NCI-H2029 treated with DMSO at 0.1 percent for 48 hours (cell line): ENCODE measurements at places on chromosomes 13 and 19.

DNA sequence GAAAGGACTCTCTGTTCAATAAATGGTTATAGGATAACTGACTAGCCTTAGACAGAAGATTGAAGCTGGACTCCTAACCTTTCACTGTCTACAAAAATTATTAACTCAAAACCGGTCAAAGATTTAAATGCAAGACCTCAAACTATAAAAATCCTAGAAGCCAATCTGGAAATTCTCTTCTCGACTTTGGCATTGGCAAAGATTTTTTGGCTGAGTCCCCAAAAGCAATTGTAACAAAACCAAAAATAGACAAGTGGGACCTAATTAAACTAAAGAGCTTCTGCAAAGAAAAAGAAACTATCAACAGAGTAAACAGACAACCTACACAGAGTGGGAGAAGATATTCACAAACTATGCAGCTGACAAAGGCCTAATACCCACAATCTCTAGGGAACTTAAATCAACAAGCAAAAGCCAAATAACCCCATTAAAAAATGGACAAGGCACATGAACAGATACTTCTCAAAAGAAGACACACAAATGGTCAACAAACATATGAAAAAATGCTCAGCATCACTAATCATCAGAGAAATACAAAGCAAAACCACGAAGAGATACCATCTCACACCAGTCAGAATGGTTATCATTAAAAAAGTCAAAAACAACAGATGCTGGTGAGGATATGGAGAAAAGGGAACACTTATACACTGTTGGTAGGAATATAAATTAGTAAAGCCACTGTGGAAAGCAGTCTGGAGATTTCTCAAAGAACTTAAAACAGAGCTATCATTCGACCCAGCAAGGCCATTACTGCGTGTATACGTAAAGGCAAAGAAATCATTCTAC, 266.3 kb downstream of the DNAJC15 start:
- no peak for DNase-seq

- peak; percentile 6 for DNase-seq
These were observed 16.7 kb upstream of the CCDC124 start for GRCh38 chr19:17915940-17916593.

DNA sequence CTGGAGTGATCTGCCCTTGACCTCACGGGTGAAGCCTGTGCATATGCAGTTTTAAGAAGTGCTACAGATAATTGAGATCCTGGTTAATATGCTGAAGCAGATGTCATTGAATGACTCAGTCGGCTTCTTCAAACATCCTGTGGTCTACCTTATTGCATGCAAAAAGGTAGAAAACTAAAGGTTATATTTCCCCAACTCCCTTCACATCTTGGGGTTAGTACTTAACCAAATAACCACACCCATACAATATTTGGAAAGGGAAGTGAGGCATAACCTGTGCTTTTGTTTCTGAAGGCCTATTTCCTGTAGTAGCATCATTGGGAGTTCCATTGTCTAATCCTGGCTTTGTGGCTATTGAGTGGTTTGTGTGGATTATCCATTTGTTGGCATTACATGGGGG, 58.3 kb downstream of the RAP2A start:
- DNase-seq, result peak; percentile 53

DNA sequence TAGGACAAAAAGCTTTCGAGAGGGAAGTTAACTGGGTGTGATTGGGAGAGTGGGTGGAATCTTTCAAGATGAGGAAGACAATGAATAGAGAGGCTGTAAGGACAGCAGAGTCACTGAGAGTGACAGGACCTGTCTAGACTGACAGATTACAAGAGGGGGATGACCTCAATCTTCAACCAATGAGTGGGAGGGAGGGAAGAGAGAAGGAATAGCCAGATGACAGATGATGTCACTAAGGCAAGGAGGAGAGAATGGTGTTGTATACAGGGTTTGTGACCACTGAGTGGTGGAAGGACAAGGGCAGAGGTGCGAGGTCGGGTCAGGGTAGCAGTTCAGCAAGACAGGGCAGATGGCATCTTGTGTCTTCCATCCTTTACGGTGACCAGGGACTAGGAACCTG, 5.8 kb upstream of the ILF3 start:
- DNase-seq, result no peak

DNA sequence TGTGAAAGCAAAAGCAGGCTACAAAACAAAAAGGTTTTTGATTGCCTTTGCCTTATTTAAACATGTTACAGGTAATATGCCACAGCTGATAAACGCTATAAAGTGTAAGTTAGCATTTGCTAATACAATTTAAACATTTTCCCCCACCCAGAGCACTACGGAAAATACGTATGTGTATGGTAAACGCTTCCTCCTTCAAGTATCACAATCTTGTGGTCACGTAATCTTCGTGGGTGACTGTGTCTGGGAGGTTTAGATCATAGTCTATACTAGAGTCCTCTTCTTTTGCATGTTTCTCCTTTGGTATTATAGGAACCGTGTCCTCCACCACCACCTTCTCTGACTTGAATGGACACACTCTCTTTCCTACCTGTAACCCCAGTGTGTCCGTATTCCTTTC, 38.1 kb upstream of the POSTN start:
- no peak for DNase-seq

DNA sequence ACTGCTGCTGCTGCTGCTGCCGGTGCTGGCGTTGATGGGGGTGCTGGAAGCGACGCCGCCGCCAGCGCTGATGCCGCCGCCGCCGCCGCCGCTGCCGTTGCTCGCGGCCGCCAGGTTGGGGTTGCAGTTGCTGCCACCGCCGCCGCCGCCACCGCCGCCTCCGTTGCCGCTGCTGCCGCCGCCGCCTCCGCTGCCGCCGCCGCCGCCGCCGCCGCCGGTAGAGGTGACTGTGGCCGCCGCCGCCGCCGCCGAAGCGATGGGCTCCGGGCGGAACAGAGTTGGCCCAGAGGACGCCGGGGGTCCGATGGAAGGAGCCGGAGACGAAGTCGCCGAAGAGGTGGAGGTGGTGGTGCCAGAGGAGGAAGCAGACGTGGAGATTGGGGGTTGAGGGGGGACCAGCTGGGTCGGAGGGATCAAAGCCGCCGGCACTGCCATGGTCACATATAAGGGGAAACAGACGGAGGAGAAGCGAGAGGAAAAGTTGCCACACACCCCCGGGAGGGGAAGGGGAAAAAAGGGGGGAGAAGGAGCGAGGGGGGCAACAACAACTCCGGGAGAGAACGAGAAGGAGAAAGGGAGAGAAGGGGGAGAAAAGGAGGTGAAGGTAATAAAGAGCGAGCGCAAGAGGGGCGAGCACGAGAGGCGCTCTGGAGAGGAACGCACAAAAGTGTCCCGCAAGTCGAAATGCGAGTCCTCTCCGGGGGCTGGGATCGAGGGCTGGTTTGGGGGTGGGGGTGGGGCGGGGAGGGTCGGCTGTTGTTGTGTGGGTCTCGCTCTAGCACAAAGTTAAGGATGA, 471 bp downstream of the DACH1 start:
- DNase-seq, result no peak

- DNase-seq, result no peak
These were observed 14.4 kb upstream of the CEBPA start for GRCh38 chr19:33316541-33317264.

GRCh38 chr13:97018029-97018819, 23.9 kb upstream of the OXGR1 start:
- DNase-seq, result no peak

DNA sequence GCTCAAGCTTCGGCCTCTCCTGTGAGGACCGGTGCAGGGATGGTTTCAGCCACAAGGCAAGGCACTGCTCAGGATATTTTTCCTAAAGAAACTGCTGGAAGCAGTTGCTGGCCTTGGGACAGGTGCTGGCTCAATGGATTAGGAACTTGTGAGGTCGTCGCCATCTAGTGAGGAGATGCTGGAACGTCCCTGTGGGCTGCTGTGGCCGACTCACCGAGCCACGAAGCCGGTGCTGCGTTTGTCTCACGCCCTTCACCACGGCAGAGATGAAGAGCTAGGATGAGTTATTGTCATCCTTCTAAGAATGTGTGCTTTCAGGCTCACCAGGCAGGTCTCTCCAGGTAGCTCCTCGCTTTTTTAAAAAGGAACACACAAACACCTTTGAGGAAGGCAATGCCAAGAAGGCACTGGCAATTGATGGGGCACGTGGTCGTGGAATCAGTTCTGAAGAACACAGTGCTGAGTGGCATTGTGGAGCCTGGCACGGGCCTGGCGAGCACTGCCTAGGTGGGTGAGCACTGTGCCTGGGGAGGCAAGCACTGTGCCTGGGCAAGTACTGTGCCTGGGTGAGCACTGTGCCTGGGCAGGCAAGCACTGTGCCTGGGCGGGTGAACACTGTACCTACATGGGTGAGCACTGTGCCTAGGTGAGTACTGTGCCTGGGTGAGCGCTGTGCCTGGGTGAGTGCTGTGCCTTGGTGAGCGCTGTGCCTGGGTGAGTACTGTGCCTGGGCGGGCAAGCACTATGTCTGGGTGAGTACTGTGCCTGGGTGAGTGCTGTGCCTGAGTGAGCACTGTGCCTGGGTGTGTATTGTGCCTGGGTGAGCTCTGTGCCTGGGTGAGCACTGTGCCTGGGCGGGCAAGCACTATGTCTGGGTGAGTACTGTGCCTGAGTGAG, 140.4 kb downstream of the TEX29 start:
- peak; percentile 67 for DNase-seq

- no peak for DNase-seq
These were observed 4.4 kb downstream of the RAB8A start for GRCh38 chr19:16116067-16116466.

GRCh38 chr13:95386370-95386769, 85.1 kb upstream of the ABCC4 start:
- no peak for DNase-seq

DNA sequence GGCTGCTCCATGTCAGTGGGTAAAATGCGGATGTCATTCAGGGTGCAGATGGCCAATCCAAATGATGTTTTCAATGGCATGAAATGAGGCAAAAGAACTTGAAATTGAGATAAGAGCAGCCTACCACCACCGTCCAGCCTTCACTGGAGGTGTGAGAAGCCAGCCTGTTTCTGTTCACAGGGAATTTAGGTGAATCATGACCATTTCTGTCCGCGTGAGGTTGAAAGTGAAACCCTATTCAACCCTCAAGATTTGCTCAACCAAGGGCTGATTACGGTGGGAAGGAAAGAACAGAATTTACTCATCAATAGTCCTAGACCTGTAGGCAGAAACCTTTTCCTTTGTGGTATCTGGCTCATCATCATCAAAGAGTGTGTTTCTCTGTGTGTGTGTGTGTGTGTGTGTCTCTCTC, 370.7 kb downstream of the COG6 start:
- DNase-seq, result no peak

GRCh38 chr13:76934671-76935070, 13.6 kb upstream of the ACOD1 start:
- DNase-seq, result no peak

DNA sequence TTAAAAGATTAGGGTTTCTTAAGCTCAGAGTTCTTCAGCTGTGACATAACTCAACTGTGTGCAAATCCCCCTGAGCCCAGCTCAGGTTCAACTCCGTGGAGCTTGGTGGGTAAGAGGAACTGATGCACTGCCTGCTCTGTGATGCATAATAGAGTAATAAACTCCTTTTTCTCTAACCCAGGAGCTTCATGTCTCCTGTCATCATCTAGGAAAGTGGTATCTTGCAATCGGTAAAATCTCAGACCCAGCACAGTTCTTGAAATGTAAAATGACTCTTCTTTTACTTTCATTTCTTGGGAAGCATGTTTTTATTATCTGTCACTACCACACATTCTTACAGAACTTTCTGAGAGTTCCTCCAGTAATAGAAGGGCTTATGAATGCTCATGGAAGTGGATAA, 123.8 kb upstream of the PCDH9 start:
- no peak for DNase-seq

DNA sequence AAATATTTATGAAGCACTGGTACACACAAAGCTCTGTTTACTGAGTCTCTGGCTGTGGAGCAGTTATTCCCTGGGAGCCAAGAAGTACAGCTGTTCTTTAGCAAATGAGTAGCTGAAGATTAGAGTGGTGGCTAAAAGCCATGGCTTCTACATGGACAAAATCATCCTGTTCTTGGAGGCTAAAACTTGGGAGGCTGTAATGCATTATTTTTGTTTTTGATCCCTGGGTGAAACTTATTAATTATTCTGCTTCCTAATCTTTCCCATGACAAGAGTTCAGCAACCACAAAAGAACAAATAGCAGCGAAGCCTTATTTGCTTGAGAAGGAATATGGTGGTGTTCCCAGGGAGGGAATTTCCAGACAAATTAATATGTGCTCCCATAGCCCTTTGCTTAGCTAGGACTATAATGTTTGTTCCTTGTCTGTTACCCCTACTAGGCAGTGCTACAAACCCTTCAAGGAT, 109.5 kb downstream of the DCT start:
- DNase-seq, result no peak

DNA sequence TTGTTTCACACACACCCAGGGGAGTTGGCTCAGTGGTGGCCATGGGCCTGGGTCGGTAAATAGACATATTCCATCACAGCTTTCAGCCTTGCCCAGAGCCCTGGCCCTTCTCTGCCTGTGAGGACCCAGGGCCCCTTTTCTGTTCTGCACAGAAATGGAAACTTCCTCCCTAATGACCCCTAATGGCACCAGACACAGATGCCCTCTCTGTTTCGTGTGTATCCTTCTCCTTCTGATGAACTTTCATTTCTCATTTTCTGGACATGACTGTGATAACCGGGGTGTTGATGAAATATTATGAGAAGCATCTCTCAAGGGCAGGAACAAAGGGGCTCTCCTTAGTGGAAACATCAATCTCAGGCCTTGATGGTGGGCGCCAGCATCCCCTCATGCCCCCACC, 12.8 kb downstream of the LILRA1 start:
- no peak for DNase-seq

- DNase-seq, result no peak
These were observed 406.3 kb downstream of the COG6 start for GRCh38 chr13:40061466-40062450.

GRCh38 chr13:30053939-30054338, 203.5 kb upstream of the UBL3 start:
- no peak for DNase-seq

DNA sequence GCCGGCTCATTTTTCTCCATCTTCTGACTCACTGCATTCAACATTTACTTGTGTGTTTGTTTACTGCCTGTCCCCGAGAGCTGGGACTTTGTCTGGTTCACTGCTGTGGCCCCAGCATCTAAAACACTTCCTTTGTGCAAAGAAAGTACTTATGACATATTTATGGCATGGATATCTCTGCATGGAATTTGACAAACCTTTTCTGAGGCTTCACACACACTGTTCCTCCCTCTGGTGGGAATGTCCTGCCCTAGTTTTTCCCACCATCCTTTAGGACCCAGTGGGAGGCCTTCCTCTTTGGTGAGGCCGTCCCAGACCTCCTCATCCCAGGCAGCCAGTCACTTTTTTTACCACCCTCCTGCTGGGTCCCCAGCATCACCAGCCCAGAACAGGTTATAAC, 1.4 kb upstream of the SRRM5 start:
- DNase-seq, result no peak

DNA sequence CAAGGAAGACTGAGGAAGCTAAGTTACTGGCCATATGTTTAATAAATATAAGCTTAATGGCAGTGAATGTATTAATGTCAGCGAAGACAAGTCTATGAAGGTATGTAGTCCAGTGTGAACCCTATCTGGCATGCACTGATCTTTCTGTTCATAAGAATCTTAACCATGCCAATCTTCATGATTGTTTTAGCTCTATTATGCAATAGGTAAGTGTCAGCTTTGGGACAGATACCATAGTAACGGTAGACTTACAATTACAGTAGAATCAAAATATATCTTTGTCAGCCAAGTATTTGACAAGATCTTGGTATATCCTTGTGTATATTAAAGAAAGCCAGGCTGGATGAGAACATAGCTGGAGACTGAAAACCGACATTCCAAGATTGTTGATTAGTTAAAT, 428.5 kb downstream of the SPRY2 start:
- DNase-seq, result no peak

GRCh38 chr19:33231511-33231910, 5.9 kb upstream of the SLC7A10 start:
- DNase-seq, result no peak

GRCh38 chr13:85216576-85216975, 582.6 kb downstream of the SLITRK6 start:
- DNase-seq, result no peak
